ENCODE measurements at places on chromosomes 7 and 10.

DNA sequence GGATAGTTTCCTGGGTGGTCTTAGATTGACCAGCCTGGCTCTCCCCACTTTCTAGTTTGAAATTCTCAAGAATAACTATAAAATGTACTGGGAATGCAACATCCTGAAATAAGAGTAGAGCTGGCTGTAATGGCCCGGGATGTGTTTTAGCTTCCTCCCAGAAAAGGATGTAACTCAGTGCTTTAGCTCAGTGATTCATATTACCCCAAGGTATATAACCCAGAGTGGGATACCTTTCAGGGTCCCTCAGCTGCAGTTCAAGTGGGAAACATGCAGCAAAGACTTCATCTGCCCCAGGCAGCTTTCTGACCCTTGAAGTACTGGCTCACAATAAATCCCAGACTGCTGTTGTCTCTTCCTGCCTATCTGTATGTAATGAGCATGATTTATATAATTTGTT, 666.7 kb upstream of the KCND2 start:
- DNase-seq, result no peak

GRCh38 chr7:46208635-46209525, 287.8 kb upstream of the IGFBP3 start:
- DNase-seq, result peak; percentile 16

DNA sequence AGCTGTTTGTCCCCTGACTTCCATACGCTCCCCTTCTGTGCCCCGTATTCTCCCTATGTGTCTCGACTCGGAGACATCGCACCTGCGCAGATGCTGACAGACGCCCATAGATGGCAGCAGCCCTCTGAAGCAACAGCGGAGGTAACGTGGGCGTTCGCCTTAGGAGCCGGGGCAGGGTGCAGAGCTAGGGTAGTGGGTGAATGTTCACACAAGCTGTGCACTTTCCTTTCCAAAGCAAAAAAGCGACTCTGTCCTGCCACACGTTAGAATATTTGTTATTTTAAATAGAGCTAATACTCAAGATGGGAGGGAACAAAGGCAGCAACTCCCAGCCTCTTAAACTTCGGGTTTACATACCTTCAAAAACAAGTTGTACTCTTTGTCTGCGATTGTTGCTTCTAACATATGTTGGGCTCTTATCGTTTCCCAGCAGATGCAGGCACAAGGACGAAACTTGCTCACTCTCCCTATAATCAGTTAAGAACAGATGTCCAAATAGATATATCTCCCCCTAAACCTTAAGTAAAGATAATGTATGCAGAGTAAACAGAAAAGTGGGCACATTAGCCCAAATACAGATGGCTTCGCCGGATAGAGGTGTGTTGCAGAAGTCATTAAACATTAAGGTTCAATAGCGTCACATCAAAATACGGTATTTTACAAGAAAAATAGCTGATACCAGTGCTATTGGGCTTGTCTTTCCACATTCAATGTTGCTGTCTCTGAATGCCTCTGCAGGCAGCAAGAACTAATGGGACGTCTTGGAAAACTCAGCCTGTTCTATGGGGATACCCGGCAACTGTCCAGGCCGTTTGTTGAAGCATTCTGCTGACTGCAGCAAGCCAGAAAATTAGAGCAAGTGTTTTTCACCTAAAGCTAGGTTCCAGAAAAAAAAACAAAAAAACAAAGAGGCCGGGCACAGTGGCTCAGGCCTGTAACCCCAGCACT, 340.3 kb upstream of the PRKCQ start:
- no peak for DNase-seq

GRCh38 chr10:117876210-117876609, 170.5 kb downstream of the RAB11FIP2 start:
- no peak for DNase-seq

DNA sequence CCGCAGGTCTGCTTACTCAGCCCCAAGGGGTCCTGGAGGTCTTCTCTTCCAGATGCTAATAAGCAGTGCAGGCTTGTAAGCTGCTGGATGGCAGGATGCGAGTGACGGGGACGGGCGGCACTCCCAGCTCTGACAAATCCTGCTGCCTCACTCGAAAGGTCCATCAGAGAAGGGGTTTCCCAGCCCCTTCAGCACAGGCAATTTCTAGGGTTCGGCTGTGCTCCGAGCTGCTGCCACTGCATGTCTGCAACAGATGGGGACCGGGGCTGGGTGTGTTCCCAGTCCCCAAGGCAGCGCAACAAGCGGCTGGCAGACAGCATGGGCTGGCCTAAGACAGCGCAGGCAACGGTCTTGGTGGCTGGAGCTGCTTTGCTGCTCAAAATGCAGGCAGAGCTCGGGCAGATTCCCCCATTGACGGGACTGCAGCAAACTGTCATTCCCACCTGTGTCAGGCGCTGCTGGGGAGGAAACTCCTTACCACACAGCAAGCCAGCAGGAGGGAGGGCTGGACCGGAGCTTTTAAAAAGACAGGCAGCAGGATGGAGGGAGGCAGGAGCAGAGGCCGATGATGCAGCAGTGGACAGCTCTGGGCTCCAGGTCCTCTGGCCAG, 62.4 kb downstream of the PRKAG2 start:
- DNase-seq, result no peak

DNA sequence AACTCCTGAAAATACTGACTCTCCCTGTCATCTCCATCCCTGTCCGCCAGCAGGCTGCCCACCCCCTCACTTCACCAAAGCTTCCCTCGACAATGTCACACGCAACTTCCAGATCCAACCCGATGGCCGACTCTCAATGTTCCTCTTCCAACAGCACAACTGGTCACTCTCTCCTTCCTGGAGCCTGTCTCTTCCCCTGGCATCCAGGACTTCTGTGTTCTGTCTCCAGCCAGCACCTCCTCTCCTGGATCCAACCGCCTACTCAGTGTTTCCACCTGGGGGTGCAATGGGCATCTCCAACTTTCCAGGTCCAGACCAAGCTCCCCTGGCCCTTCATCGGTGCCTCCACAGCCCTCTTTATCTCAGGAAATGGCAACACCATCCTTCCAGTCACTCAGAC, 8.6 kb downstream of the CPA5 start:
- DNase-seq, result no peak

DNA sequence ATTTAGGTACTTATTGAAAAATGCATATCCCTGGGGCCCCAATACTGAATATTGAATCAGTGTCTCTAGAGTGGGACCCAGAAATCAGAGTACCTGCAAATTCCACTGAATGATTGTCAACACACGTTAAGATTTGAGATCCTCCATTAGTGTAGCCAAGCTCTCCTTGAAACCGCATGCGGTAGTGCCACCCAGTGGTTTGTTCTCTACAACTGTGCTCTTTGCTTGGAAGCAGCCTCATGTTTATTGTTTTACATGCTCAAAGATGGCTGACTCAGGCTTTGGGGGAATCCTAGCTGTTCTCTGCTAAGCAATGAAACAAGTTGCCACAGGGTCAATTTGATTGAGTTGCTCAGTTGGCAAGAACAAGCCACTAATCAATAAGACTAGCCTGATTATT, 340.2 kb upstream of the CELF2 start:
- peak; percentile 53 for DNase-seq

- peak; percentile 69 for DNase-seq
Observed at GRCh38 chr10:61140765-61141392, 196.9 kb upstream of the RHOBTB1 start.

- DNase-seq, result no peak
Observed at GRCh38 chr7:68998136-68998535, 600.1 kb upstream of the AUTS2 start.

- DNase-seq, result peak; percentile 87
Observed at GRCh38 chr7:44881610-44882009, 3.7 kb downstream of the PURB start.

DNA sequence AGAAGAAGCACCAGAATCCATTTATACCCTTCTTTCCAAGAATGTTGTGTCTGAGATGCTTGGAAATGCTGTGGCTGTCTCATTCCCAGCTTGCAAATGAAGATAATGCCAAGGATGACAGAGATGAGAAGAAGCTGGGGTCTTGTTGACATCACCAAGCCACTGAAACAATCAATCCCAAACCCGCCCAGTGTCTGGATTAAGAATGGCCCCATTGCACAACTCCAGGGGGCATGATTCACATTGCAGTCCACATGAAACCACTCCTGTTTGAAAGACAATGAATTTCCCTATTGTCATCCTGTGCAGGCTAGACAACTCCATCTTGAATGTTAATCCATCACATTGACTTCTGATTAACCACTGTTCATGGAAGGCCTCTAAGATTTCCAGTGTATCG, 28.6 kb downstream of the SORBS1 start:
- no peak for DNase-seq

DNA sequence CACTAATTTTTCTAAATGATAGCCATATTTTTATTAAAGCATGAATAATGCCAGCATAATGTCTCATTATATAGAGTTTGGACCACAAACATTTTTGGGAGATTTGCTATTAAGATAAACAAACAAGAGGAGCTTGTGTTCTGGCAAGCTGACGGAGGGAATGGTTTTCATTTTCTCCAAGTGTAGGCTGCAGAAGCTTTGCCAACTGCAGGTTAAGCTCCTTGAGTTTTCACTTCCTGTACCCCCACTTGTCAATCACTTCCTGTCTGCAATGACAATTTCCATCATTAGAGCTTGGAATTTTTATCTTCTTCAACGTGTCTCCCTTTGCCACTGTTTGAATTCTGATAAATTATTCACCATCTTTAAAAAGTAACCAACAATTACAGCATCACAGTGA, 13.4 kb downstream of the EBF3 start:
- DNase-seq, result no peak

All from fibroblast of skin of left quadriceps (primary cell).